ENCODE measurements at places on chromosomes 6 and 20.

DNA sequence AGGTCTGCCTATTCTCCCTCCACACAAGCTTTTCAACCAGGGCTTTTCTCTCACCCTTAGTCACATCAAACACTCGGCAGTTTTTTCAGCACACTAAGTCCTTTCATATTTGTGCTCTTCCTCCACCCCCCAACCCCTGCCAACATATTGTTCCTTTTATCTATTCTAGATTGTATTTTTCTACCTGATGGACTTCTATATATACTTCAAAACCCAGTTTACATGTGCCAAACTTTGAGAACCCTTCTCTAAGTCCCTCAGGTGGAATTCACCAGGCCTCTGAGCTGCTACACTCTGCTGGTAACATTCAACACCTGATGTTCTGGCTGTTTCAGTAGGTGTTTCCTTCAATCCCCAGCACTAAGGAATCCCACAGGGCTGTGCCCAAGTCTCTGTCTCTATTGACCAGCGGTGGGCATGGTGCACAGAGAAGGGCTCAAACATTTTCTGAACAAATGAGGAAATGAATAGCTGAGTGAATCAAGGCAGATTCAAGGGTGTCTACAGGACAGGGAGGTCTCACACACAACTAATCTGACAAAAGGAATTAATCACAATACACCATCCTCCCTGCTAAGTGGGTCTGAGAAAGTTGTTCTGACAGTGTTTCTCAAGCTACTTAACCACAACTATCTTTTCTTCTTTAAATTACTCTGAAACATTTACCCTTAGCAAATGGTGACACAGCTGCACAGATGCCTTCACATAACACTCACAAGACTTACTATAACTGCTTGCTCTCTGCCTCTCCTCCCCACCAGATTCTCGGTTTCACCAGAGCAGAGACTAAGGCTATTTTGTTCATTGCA, 166.5 kb downstream of the TSHZ2 start:
- no peak overlapping the region for H3K27ac ChIP-seq
- H3K4me1 ChIP-seq: no peaks in the 10 kb centered on the region

- H3K4me3 ChIP-seq: no peak overlapping the region
- no peak for DNase-seq
- peaks cover 13% of the 10 kb centered on the region for H3K4me1 ChIP-seq
- H3K36me3 ChIP-seq: no peaks in the 10 kb centered on the region
Measured at GRCh38 chr6:113824411-113824810, 32.7 kb upstream of the MARCKS start.

GRCh38 chr6:134456226-134456625, 138.3 kb upstream of the SGK1 start:
- no peak overlapping the region for H3K27ac ChIP-seq
- no peaks in the 10 kb centered on the region for H3K27me3 ChIP-seq
- DNase-seq: no peak
- no peak overlapping the region for H3K4me3 ChIP-seq

DNA sequence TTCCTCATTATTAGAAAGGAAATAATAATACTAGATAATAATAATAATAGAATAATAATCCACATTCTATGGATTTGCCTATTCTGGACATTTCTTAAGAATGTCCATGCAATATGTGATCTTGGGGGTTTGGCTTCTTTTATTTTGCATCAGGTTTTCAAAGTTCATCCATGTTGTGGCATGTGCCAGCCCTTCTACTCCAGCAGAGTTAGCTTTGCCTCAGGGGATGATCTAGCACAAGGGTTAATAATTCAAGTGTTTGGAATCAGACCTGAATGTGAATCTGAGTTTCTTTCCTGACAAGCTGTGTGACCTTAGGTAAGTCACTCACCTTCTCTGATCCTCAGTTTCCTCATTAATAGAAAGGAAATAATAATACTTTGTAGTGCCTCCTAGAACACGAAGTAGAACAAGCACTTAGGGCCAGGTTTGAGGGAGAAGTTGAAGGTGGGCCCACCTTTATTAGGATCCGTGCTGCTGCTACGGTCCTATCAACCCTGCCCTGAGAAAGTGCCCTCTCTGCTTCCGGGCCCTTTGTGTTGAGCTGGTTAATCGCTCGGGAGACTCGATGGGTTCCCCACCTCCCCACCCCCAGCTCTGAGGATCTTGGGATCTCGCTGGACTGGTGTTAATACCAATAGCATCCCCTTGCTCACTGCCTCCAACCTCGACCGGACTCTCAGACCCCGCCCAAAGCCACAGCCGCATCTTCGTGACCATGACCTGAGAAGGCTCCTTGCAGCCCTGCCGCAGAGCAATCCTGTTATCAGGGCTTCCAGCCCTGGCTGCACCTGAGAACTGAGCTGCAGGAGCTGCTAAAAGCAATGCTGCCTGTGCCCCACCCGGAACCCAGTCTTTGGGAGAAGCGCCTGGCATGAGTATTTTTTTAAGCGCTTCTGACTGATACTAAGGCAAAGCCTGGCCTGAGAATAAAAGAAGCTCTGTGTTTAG, 26.9 kb downstream of the RBM38 start:
- H3K27me3 ChIP-seq: no peaks in the 10 kb centered on the region
- H3K27ac ChIP-seq: no peak overlapping the region
- no peak overlapping the region for H3K4me3 ChIP-seq
- DNase-seq: no peak

- no peak overlapping the region for H3K27ac ChIP-seq
- no peaks in the 10 kb centered on the region for H3K36me3 ChIP-seq
- no peak for DNase-seq
- no peaks in the 10 kb centered on the region for H3K4me1 ChIP-seq
- H3K27me3 ChIP-seq: no peaks in the 10 kb centered on the region
- no peak overlapping the region for H3K4me3 ChIP-seq
Measured at GRCh38 chr6:42387336-42387735, 64.4 kb downstream of the TRERF1 start.

- peak overlapping the region; percentile 43 for H3K27ac ChIP-seq
- H3K4me1 ChIP-seq: no peaks in the 10 kb centered on the region
- DNase-seq: peak; percentile 29
- no peaks in the 10 kb centered on the region for H3K36me3 ChIP-seq
- H3K27me3 ChIP-seq: no peaks in the 10 kb centered on the region
- H3K4me3 ChIP-seq: no peak overlapping the region
Measured at GRCh38 chr6:33344701-33345697, 27.5 kb upstream of the ZBTB22 start.

GRCh38 chr6:144485531-144485930, 200.4 kb downstream of the UTRN start:
- H3K36me3 ChIP-seq: peaks cover 74% of the 10 kb centered on the region
- no peaks in the 10 kb centered on the region for H3K27me3 ChIP-seq
- no peaks in the 10 kb centered on the region for H3K4me1 ChIP-seq
- no peak overlapping the region for H3K4me3 ChIP-seq

- no peaks in the 10 kb centered on the region for H3K4me1 ChIP-seq
- no peak overlapping the region for H3K27ac ChIP-seq
- peaks cover 7% of the 10 kb centered on the region for H3K36me3 ChIP-seq
- DNase-seq: no peak
- H3K4me3 ChIP-seq: no peak overlapping the region
Measured at GRCh38 chr20:3126527-3126859, 33.2 kb downstream of the FASTKD5 start.

GRCh38 chr20:24738981-24739633, 210.0 kb upstream of the CST7 start:
- H3K27ac ChIP-seq: no peak overlapping the region
- H3K27me3 ChIP-seq: no peaks in the 10 kb centered on the region
- DNase-seq: no peak
- no peak overlapping the region for H3K4me3 ChIP-seq
- H3K4me1 ChIP-seq: no peaks in the 10 kb centered on the region
- no peaks in the 10 kb centered on the region for H3K36me3 ChIP-seq

- H3K36me3 ChIP-seq: no peaks in the 10 kb centered on the region
- no peak overlapping the region for H3K27ac ChIP-seq
- no peak overlapping the region for H3K4me3 ChIP-seq
- no peaks in the 10 kb centered on the region for H3K27me3 ChIP-seq
Measured at GRCh38 chr6:125393449-125393858, 91.7 kb upstream of the HDDC2 start.

- no peaks in the 10 kb centered on the region for H3K36me3 ChIP-seq
- peaks cover 44% of the 10 kb centered on the region for H3K27me3 ChIP-seq
- H3K4me3 ChIP-seq: peak overlapping the region; percentile 70
- DNase-seq: no peak
- peaks cover 21% of the 10 kb centered on the region for H3K4me1 ChIP-seq
Measured at GRCh38 chr6:105993341-105994117, 92.6 kb upstream of the PRDM1 start.

DNA sequence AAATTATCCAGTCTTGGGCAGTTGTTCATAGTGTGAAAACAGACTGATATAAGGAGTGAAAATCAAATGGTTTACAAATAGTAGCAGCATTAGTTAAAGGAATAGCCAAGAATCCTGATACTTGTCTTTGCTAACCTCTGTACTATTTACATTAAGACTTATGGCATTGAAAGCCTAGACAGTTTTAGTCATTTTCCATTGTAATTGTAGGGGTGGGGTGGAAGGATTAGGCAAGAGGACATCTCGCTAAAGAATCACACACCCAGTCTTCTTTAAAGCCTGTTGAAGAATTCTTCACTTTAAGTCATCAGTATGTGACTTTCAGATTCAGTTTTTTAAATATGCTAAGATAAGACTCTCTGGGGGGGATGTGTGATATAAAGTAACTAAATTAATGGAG, 207.5 kb upstream of the PHACTR1 start:
- no peak overlapping the region for H3K4me3 ChIP-seq
- H3K4me1 ChIP-seq: peaks cover 12% of the 10 kb centered on the region
- no peak for DNase-seq
- no peaks in the 10 kb centered on the region for H3K36me3 ChIP-seq

DNA sequence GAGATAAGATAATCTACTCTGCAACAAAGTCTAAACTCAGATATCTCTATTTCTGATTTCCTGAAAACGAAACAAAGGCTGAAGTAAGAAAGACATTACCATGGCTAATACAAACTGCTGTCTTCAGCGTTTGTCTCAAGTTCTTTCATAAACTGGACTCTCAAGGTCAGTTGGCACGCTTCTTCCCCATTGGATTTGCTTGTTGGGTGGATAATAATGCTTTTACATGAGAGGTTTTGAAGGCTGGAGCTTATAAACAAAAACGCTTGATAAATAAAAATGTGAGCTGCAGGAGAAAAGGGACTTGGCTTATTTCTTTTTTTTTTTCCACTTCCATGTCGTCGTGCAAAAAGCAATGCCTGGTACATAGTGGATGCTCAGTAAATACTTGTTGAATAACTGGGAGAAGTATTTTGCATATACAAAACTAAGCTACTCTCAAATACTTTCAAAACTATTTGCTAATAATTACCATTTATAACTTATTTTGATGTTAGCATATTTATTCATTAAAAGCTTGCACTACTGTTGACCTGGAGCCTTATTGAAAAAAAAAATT, 65.7 kb upstream of the EEF1A1 start:
- peaks cover 9% of the 10 kb centered on the region for H3K4me1 ChIP-seq
- peak overlapping the region; percentile 69 for H3K27ac ChIP-seq
- H3K27me3 ChIP-seq: no peaks in the 10 kb centered on the region
- H3K4me3 ChIP-seq: peak overlapping the region; percentile 54

- DNase-seq: no peak
- H3K27ac ChIP-seq: peak overlapping the region; percentile 74
- no peaks in the 10 kb centered on the region for H3K36me3 ChIP-seq
- H3K4me1 ChIP-seq: peaks cover 54% of the 10 kb centered on the region
- no peaks in the 10 kb centered on the region for H3K27me3 ChIP-seq
- peak overlapping the region; percentile 12 for H3K4me3 ChIP-seq
Measured at GRCh38 chr20:57688864-57689263, 21.0 kb downstream of the PMEPA1 start.

DNA sequence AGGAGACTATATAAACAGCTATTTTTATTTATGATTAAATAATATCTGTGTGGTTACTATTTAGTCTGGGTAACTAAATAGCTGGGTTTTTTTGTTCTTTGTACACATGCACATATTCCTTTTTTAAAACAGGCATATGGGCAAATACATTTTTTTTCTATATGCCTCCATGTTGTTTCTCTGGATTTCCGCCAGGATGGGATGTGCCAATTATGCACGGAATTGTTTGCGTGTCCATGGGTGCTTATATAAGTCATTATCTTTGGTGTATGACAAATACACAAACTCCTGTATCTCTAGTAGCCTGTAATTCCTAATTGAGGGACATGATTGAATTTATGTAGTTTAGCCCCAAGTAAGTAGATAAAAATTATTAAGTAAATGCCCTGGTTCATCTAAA, 226.9 kb downstream of the BCKDHB start:
- H3K4me3 ChIP-seq: no peak overlapping the region
- no peaks in the 10 kb centered on the region for H3K27me3 ChIP-seq
- peaks cover 10% of the 10 kb centered on the region for H3K4me1 ChIP-seq

DNA sequence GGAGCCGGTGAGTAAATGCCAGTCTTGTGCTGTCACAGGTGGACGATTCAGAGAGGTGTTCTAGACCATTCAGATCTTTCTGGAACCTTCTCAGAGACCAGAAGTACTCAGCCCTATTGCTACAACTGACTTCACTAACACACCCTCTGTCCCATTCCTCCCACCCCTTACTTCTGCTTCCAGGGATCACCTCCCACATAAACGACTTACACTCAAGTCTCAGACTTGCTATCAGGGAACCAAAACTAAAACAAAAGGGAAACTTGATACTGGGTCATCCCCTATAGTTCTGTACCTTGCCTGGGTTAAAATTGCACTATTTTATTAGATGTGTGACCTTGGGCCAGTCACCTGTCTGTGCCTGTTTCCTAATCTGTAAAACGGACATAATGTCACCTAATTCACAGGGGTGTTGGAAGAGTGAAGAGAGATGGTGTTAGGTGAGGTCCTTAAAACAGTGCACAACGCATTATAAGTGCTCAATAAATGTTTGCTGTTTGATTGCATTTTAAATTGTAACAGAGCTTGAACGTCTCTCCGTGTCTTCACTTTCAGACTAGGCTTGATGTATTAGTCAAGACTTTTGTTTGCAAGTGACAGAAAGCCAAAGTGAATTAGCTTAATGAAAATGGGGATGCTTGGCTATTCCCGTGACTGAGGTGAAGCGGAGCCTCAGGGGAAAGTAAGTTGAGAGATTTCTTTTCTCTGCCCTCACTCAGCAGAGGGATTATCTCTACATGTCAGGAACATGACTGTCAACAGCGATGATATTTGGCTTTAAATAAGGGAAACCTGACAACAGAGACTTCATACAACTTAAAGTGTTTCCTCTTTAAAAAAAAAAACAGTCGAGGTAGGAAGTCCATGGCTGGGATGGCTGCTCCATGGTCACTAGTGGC, 3.0 kb upstream of the SRXN1 start:
- no peaks in the 10 kb centered on the region for H3K36me3 ChIP-seq
- DNase-seq: no peak
- no peaks in the 10 kb centered on the region for H3K27me3 ChIP-seq
- no peak overlapping the region for H3K4me3 ChIP-seq

DNA sequence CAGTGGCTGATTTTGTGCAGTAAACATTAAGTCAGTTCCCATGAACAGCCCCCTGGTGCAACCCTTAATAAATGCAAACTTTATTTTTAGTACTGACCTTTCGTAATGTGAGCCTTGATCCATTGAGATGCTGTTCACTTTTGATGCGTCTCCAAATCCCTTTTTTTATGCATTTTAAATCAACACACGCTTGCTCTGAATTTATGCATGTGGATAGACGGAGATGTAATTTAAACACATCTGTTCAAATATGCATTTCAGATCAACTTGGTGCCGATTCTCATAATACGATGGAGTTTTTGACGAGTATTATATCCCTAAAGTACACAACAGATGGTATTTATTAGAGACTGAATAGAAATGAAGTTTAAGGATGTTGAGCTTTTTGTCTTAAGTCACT, 505.7 kb downstream of the CDKAL1 start:
- H3K27ac ChIP-seq: no peak overlapping the region
- no peaks in the 10 kb centered on the region for H3K4me1 ChIP-seq
- DNase-seq: no peak
- H3K27me3 ChIP-seq: no peaks in the 10 kb centered on the region

- H3K27ac ChIP-seq: no peak overlapping the region
- H3K4me3 ChIP-seq: no peak overlapping the region
- no peaks in the 10 kb centered on the region for H3K27me3 ChIP-seq
- no peaks in the 10 kb centered on the region for H3K4me1 ChIP-seq
Measured at GRCh38 chr6:153263489-153263888, 132.4 kb upstream of the RGS17 start.

Data from esophagus squamous epithelium (tissue), 5 donors.